Activated naive CD8-positive, alpha-beta T cell treated with anti-CD3 and anti-CD28 coated beads for 36 hours (primary cell): ENCODE measurements at places on chromosomes 2 and 18. TPM values are rescaled to one million over a fixed set of nuclear protein-coding genes. Genes with fewer than 3 reads are reported as not detected.

HOXD4 gene
- not detected for total RNA-seq

FEV gene
- total RNA-seq: not detected

UCN gene
- 1.6 TPM for total RNA-seq

LRATD1 gene
- total RNA-seq: not detected
